ENCODE measurements at places on chromosomes 2 and 18.
A peak's percentile ranks its signal among the peaks of the same experiment; 100 is the strongest.

DNA sequence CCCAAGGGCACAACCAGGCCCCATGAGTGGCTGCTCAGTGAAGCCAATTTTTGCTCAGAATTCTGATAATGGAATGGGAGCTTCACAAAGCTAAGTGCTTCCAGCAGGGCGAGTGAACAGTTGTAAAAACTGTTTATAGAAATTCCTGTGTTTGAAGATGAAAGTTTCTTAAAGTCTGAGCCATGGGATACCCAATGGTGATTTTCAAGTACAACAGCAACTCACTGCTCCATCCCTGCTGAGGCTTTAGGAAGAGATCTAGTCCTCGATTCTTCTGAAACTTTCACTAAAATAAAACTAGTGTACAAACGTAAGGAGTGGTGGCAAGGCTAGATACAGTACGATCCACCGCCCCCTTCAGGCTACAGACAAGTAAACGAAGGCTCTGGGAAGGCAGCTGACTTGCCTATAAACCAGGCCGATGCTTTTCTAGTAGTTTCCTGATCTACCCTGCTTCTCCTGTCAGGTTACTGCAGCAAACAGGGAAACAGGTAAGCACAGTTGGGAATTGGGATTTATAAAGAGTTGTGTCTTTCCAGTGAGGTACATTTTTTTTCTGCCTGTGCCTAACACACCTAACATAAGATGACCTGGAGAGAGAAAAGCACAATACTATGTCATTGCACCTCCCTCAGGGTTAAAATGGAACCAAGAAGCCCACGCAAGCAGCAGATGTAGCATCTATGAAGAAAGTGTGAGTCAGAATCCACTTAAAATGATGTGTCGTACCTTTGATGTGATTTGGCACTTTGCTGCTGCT, 108.7 kb downstream of the UXS1 start:
- no peak for DNase-seq

- DNase-seq: no peak
Observed at GRCh38 chr2:7913974-7914373, 767.9 kb upstream of the ID2 start.

DNA sequence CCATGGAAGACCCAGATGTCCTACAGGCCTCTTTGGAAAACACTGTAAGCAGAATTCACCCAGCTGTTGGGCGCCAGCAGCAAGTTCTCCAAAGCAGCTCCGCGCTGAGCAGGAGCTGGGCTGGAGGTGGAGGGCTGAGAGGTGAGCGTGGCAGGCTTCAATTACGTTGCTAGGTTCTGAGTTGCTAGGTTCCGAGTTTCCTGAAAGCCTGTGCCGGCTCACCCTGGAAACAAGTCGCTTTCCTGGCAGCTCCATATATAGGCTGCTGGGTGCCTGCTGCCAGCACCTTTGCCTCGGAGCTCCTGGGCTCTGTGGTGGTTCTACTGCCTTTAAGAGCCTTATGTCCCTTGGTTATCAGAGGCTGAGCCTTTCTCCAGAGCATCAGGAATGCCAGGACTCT, 14.4 kb upstream of the EGR4 start:
- DNase-seq: no peak

DNA sequence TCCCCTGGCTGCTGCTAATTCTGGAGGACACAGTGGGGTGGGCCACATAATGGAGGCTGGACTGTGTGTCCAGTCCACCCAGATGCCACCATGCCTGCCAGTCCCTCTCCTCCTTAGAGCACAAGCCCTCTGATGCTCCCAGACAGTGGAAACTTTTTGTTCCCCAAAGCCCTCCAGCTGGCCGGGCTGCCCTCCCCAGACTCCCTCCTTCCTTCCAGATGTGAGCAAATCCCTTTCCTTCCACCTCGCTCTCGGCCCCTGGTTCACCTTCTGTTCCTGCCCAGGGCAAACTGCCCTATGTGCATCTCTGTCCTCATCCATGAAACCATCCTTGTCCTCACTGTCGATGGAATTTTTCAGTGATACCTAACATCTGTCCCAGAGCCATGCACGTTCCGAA, 33.9 kb downstream of the LRRFIP1 start:
- no peak for DNase-seq

DNA sequence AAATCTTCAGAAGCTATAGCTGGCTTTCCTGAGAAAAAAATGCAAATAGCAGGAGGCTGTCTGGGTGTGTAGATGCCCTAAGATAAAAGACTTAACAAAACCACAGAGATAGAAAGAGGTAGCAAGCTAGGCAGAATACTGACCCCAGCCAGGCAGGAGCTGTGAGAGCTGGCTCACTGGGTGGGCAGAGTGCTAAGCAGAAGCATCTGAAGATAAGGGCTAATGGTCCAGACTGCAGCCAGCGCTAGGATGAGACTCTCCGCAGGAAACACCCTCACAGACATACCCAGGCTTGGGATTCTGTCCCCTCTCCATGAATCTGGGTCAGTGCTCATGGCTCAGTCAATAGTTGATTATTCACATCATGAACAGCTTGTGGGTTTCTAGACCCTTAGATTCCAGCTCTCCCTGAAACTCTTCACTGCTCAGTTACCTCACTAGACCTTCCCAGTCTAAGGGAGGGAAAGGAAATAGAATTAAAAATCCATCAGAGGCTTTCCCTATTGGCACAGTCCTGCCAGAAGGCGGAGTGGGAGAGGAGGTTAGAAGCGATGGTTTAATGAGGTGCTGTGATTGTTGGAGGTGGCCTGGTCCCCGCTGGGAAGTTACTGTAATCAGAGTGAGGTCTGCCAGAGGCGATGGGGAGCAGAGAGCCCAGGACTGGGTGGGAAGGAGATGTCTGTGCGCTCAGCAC, 21.4 kb upstream of the CCBE1 start:
- no peak for DNase-seq

GRCh38 chr2:217026569-217026968, 166.7 kb upstream of the TNP1 start:
- no peak for DNase-seq

- DNase-seq: no peak
Observed at GRCh38 chr2:212908031-212908430, 243.4 kb downstream of the IKZF2 start.

GRCh38 chr2:149989447-149990063, 402.0 kb upstream of the MMADHC start:
- no peak for DNase-seq

DNA sequence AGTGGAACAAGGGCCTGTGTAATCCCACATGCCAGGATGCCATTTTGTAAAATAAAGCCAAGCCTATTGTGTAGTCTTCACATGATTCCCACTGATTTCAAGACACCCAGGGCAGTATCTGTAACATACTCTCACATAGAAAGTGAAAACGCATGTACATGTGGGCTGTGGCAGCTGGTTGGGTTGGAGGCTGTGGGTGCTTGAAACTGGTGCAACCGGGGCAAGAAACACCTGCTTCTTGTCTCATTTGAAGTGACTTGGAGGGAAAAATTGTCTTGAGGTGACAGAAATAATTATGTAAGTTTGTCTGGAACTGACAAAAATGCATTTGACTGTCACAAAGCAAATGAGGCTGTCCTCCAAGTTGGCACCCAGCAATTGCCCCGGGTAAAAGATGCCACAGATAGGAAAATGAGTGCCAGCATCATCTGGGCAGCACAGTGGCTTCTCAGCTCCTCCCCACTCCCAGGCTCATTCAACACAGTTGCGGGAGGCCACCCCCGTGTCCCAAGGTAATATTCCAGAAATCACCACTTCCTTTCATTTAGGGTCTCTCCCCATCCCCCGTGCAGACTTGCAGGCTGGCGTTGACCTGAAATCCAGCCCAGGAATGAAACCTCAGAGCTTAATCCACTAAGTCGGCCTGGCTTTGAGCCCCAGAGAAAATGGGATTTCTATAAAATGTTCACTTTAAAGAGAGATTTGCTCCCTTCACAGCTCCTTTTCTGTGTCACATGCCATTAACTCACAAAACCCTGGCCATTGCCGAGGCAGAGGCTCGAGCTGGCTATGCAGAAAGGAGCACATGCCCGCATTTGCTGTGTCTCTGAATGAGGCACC, 293.9 kb upstream of the PARD3B start:
- DNase-seq: no peak

DNA sequence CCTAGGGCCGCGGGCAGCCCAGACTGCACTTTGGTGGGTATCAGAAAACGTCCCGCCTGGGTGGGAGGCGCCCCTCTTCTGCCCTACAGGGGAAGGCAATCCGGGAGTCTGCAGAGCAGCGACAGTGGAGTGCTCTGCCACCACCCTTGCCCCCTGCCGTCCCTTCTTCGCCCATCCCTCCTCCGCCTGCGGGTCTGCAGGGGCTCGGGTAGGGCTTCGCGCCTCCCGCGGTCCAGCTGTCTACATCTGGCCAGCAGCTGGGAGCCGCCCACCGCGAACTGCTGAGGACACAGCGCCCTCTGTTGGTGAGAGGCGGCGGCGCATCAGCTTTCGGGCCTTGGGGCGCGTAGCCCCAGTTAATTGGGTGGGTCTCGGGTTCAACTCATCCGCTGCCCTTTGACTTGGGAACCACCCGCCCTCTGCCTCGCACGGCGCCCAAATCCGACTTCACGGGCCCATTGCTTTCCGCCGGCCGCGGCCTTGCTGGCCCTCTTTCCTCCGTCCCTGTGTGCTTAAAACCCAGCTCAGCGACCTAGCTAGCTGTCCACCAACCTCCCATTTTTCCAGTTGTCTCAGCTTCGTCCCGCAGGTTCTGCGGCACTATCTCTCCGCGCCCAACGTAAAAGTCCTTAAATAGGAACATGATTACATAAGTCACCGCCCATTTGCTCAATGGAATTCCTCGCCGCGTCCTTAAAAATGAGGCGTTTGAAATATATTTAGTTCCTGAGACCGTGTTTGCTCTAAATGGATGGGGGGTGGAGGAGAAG, 17.6 kb downstream of the WNT10A start:
- peak; percentile 68 for DNase-seq

GRCh38 chr2:27799646-27800010, 28.1 kb downstream of the MRPL33 start:
- no peak for DNase-seq

DNA sequence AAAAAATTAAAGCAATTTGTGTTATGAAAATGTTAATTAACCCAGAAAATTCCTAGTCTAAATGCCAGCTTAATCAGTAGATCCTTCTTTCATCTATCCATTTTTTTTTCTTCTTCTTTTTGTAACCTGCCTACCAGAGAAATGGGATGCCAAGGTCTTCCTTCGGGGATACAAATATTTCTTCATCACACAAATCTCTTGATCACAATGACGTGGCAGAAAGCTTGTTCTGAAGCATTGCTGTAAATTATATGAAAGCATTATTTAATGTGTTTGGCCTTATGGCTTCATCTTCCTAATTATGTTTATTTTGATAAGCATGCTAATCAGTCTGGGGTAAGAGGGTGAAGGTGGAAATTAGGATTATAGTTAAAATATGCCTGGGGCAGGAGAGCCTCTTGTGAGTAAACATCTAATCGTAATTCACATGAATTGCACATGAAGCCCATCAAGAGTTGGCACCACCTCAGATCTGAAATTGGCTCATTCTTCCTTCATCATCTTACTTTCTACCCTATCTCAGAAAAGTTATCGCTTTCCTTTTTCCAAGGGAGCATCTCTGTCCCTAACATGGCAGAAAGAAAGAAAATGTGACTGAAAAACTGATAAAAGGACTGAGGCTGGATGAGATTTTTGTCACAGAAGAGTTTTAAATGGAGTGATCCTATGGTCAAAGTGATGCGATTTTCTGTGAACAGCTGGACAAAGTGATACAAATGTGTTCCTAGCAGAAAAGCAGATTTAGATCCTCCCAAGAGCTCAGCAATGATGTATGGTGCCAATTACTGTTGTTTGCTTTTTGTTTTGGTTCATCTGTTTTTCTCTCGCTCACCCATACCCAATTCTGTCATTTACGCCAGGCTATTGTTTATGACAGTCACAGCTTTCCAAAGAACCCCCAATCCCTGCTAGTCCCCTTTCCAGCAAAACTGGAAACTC, 76.9 kb upstream of the PMAIP1 start:
- DNase-seq: no peak

- no peak for DNase-seq
Observed at GRCh38 chr2:44680424-44680971, 261.0 kb upstream of the SIX3 start.

GRCh38 chr2:182379241-182379640, 47.6 kb downstream of the PDE1A start:
- no peak for DNase-seq

DNA sequence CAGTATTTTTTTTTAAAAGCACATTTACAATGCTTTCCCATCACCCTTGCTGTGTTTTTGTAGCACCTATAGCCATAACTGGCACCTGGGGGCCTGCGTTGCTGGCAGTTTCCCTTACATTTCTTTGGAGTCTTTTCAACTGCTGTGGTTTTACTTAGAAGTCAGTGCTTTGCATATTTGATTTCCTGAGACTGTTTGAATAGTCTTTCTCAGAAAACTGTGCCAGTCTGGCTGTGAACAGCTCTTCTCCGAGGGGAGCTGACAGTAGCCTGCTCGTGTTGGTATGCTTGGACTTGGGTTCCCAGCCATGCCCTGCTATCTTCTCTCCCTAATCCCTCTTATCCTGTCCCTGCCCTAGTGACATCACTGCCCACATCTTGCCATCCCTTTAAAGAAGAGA, 81.5 kb downstream of the DPP4 start:
- peak; percentile 27 for DNase-seq

DNA sequence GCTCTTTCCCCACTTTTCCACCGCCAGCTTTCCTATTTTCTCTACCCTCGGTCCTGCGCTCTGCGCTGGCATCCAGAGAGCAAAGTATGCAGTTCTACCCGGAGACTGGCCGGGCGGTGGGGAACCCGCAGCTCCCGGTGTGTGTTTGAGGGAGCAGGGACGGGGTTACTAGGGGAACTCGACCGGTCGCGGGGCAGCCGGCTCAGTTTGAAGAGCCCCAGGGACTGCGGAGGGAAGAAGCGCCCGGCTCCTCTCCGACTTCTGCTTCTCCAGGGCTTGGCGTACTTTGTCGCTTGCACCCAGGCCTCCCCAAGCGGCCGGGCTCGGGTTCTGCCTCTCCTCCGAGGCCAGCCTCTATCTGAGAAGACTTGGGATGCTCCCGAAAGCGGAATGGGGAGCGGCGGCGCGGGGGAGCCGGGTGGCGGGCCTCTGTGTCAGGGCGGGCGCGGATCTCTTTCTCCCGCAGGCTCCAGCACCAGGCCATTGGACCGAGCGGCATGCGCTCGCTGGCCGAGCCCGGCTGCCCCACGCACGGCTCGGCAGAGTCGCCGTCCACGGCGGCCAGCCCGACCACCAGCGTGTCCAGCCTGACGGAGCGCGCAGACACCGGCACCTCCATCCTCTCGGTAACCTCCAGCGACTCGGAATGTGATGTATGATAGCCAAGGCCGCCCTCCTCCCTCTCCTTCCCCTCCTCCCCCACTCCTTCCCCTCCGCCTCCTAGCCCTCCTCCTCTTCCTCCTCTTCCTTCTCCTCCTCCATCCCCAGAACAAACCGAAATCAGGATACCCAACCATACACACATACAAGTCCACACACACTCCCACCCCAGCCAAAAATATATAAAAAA, 2.8 kb downstream of the SIX3 start:
- DNase-seq: no peak

DNA sequence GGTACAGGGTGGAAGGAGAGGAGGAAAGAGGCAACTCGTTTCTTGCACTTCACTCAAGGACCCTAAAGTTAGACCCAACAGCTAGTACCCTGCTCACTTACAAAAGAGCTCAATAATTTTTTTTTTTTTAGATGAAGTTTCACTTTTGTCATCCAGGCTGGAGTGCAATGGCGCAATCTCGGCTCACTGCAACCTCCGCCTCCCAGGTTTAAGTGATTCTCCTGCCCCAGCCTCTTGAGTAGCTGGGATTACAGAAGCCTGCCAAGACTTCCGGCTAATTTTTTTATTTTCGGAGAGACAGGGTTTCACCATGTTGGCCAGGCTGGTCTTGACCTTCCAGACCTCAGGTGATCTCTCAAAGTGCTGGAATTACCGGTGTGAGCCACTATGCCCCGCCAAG, 4.1 kb downstream of the ASB3 start:
- no peak for DNase-seq

Data from stimulated activated CD8-positive, alpha-beta memory T cell treated with anti-CD3 and anti-CD28 coated beads, Interleukin-4, amount 100 ng/mL, for 1 hour (primary cell).